Putamen (tissue), 1 donor: ENCODE measurements at places on chromosomes 5 and 9.

DNA sequence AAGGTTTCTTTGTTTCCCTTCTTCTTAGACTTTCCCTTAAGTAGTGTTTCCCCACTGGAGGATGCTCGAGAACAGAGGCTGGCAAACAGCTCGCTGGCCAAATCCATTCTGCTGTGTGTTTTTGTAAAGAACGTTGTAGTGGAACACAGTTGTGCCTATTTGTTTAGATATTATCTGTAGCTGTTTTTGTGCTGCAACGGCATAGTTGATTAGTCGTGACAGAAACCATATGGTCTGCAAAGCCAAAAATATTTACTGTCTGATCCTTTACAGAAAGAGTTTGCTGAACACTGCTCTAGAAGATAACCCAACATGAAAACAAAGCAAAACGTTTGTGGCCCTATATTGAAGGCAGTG, 47.0 kb upstream of the EGFLAM start:
- no peak for DNase-seq

DNA sequence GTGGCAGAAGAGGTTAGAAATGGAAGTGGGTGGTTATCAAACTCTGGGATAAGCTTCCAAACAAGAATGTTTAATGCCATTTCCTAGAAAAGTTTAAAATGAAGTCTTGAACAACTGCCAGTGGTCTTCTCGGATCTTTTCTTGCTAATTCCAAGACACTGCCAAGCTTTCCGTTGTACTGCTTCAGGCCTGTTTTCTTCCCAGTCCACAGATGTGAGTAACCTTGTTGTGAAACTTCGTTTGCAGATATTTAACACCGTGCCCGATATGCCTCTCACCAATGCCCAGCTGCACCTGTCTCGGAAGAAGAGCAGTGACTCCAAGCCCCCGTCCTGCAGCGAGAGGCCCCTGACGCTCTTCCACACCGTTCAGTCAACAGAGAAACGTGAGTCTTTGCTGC, 269.8 kb downstream of the NR3C1 start:
- DNase-seq = no peak

DNA sequence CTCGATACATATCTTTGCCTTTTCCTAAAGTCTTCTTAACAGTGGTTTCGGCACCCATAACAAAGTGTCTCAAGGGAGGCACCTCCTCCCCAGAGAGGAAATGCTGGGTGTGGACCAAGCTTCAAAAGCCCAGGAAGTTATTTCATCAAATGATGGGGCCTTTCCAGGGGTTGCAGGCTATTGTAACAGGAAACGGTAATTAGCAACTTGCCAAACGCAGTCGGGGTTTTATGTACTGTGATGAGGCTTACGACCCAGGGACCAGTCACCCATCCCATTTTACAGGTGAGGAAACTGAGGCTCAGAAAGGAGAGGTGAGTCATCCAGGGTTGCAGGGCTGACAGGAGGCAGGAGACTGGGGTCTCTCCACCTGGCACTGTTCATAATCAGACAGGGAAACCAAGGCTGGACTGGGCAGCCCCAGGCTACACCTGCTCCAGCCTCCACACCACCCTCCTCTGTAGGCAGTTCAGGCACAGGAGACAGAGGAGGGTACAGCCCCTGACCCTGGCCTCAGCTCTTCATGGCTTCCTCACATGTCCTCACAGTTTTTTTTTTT, 30.0 kb upstream of the SUSD3 start:
- no peak for DNase-seq

DNA sequence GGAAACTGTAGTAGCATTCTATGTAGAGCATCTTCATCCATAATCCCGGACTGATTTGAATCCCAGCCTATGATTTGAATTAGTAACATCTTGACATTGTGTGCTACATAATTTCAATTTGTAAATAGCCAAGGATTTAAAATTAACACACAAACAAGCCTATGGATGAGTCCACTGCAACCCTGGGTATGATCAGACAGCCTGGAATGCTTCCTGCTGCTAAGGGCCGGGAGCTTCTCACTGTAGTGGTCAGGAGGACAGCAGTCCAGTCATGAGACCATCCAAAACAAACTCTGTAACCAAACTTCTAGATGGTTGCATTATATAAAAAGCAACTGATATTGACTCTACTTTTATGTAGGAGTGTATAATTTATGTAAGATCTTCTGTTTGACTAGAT, 539.3 kb downstream of the MTRR start:
- DNase-seq = no peak

DNA sequence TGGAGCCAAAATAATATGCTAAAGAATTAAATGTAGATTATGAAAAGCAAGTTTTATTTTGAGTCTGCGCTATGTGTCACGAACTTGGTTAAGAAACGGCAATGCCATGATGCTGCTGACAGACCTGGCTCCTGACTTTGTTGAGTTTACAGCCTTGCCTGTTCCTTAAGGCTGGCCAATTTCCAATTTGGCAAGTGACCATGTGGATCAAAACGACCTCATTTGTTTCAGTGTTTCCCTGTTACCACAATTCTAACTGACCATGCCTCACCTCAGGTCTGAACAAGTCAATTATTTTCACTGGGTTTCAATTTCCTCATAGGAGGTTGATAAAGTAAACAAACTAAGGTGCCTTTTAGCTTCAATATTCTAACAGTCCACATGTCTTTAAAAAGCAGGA, 461.4 kb downstream of the ZNF608 start:
- no peak for DNase-seq

GRCh38 chr9:88890546-88890945, 100.7 kb upstream of the S1PR3 start:
- DNase-seq = no peak

DNA sequence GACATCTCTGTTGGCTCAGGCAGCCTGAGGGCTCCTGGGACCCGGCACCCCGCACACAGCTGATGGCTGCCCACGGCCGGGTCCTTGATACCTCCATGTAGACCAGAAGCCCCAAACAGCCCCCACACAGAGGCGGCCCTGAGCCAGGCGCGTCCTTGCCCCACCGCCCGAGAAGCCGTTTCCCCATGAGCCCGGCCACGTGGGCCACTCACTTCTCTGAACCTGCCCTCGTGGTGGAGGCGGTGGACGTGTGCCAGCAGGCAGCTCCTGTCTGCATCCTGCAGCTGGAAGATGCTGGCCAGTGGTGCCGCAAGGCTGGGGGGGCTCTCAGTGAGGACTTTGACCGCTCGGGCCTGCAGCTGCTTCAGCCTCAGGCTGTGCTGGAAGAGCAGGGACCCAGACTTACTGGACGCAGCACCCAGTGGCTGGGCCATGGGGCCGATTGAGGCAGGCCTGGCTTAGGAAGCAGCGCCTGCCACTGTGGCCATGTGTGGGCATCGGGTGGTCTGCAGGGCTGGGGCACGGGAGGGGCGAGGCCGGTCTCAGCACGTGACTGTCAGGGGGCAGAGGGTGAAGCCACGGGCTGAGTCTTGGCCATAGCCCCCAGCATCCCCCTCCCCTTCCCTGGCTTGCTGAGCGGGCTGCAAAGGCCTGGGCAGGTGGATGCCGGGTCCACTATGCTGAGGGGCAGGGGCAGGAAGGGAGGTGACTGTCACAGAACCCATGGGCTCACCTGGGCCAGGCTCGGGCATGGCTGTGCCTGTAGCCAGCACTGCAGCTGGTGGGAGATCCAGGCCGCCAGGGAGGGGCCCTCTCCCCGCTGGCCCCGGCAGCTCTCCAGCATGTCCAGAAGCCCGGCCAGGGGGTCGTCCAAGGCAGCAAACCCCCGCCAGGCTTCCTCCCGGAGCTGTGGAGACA, 50.0 kb downstream of the EXD3 start:
- DNase-seq = no peak

DNA sequence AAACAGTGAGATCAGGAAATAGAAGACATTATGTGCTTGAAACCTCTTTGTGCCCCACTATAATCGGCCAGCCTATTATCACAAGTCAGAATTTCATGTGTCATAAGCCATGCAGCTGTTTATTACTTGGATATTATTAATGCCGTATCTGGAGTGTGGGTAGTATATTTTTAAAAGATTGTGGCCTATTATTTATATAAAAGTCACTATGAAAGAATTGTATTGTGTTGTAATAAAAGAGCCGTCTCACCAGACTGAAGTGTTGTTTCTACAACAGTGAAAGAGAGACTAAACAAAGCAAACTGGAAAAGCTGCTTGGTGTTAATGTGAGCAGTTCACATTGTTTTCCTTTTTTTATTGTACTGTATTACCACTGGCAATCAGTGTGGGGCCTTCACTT, 449.1 kb downstream of the PSAT1 start:
- DNase-seq = no peak

DNA sequence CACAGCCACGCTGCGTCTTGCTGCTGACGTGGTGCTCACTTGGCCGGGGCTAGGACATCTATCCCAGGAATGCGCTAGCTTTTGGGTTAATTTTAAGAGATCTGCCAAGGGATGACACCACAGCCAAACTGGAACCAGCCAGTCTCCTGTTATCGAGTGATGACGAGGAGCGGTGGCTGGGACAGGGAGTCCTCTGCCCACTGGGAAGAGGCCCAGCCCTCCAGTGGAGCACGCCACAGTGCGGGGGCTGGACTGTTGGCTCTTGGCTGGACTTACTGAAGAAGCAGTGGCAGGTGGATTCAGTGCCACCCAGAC, 55.1 kb upstream of the PHYKPL start:
- DNase-seq = no peak

- DNase-seq = no peak
These were observed 886.9 kb upstream of the DMAC1 start for GRCh38 chr9:8686516-8686915.
